ENCODE measurements at places on chromosomes 7 and 10.

GRCh38 chr10:102753718-102754117 lies 10.0 kb downstream of the WBP1L start:
- no peak for DNase-seq

DNA sequence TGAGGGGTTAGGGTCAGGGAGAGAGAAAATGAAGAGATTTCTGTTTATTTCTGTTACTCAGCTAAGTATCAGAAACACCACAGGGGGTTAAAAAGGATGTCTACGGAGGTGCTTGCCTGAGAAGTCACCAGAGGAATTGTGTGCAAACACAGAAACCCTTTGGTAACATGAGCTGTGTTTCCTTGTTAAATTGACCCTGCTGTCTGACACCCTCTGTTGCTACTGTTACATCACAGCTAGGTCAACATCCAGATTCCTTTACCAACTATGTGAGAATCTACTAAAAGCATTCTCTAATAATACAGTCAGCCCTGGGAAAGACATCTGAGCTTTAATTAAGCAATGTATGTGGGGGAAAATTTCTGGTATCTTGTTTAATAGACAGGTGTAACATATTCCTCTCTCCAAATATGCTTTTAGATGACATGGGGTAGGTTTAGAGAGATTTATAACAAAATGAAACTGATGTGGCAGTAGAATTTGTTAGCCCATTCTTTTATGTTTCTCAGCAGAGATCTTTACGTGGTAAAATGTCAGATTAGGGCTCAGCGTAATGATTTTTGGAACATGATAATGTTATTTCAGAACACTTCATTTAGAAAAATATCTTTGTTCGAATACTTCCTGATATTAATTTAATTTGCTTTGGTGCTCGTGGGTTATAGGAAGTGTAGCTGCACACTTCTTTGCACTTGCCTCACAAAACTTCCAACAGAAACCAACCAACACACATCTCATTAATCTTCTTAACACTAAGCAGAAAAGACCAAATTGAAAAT lies 168.0 kb upstream of the AHR start:
- DNase-seq, result no peak

- DNase-seq, result no peak
Measured at GRCh38 chr7:155844019-155844453, 31.8 kb upstream of the SHH start.

GRCh38 chr7:43276547-43276946 lies 164.1 kb downstream of the HECW1 start:
- no peak for DNase-seq

GRCh38 chr10:102085336-102085735 lies 20.2 kb downstream of the HPS6 start:
- no peak for DNase-seq

- DNase-seq, result no peak
Measured at GRCh38 chr7:33893377-33893776, 12.0 kb upstream of the BMPER start.

DNA sequence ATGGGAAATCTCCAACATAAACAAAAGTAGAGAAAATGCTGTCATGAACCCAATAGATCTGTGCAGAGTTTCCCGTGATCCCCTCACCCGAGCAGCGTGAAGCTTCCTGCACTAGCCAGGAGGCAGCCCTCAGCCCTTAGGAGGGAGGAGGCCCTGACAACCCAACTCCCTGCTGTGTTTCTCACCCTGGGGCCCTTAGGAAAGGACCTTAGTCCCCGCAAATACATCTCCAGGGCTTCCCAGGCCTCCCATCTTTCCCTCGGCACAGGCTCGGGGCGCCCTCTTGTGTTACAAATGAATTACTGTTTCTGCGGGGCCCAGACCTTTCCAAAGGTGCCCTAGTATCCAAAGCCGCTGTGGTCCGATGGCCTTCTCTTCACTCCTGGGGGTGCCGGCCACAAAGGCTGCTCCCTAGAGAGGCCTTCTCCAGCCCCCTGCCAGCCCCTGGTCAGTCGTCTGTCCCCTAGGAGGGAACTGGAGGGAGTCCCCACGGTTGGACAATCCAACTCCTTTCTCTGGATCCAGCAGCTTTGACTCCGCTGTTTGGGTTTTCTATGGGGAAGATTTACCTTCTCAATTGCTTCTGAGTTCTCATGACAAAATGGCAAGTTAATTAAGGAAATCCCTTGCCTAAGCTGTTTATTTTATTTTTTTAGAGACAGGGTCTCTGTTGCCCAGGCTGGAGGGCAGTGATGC lies 49.9 kb upstream of the SH2B2 start:
- DNase-seq, result peak; percentile 72

- no peak for DNase-seq
Measured at GRCh38 chr7:137801003-137801402, 45.8 kb downstream of the DGKI start.

GRCh38 chr10:19775296-19775695 lies 40.9 kb upstream of the PLXDC2 start:
- DNase-seq, result no peak

DNA sequence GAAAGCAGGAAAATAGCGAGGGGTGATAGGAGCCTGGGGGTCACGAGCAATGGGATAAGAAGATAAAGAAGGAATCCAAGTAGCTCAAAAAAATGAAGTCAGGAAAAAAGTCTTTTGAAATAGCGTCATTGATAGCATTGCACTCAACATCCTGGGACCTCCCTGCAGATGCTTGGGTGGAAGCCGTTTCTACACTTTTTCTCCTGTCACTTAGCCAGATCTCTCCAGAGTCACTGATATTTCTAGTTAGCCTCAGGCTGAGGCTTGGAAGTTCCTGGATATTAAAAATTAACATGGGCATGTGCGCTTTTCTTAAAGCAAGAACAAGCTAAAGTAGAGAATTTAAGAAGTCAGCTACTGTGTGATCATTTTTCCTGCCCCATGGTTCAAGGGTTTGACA lies 39.5 kb upstream of the CHST15 start:
- DNase-seq, result no peak

DNA sequence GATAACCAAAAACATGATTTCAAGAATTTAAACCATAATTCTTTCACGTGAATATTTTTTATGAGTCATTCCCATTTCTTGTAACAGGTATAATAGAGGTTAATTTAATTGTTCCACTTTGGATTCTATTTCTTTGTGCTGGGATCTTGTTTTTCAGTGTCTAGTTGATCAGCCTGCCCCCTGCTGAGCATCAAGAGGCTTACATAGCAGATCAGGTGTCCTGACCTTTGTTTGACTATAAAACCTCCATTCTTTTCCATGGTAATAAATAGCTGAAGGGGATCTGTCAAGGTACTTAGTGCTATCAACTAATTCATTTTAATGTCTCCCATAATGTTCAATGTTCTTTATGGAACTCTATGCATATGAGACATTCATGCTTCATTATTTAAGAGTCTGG lies 4.9 kb downstream of the COL17A1 start:
- no peak for DNase-seq

GRCh38 chr7:105245398-105246114 lies 143.2 kb downstream of the SRPK2 start:
- DNase-seq, result no peak

GRCh38 chr10:67934336-67934735 lies 49.9 kb downstream of the SIRT1 start:
- DNase-seq, result no peak

- DNase-seq, result no peak
Measured at GRCh38 chr7:107999779-108000560, 3.0 kb downstream of the LAMB1 start.

DNA sequence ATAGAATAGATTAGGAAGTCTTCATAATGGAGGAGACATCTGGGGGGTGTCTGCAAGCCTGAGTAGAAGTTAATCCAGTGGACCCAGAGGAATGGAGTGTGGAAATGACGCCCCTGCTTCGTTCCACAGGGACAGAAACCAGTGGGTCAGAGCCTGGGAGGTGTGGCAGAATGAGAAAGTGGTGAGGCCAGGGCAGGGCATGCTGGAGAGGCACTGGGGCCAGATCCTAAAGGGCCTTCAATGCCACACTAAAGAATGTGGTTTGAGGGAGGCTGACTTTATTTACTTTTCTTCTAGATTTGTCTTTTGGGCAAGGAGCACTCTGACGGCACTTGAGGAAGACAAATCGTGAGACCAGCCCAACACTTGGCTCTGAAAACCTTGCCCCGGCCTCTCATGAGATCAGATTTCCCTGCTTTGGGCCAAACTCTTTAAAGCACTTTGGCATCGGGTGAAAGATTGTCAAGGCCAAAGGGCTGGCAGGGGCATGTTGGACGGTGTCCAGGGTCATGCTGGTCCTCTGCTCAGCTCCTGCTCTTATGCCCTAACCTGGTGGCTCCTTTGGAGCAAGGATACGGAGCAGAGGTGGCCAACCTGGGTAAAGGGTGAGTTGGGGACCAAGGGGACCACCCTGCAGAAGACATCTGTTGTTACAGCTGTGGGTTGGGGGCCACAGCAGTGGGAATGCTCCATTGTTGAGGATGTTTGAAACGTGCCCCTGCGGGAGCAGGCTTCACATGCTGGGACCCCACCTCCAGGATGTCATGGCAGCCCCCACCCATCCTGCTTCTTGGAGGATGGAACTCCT lies 157.0 kb upstream of the ZMIZ1 start:
- DNase-seq, result peak; percentile 77

GRCh38 chr10:128386231-128386630 lies 260.0 kb upstream of the MKI67 start:
- DNase-seq, result no peak

GRCh38 chr7:1810961-1811849 lies 141.1 kb downstream of the ELFN1 start:
- DNase-seq, result no peak

GRCh38 chr10:6269953-6270867 lies 67.5 kb downstream of the PFKFB3 start:
- no peak for DNase-seq

- DNase-seq, result no peak
Measured at GRCh38 chr7:43760861-43761260, 2.4 kb downstream of the BLVRA start.

DNA sequence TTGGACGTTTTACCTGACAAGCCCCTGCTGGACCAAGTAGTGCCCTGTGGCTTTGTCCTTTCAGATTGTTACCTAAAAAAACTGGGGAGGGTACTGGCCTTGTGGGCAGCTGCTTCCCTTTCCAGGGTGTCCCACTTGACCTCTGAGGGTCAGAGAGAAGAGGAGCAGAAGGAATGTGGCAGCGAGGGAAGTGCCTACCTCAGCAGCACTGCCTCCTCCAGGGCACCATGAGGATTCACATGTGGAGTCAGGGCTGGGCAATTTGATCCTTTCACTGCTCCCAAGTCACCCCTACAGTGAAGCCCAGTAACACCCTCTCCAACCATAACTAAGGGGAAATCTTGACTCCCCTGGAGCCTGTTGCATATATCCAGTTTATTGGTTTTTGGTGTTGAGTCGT lies 64.6 kb downstream of the ITGB1 start:
- DNase-seq, result no peak

DNA sequence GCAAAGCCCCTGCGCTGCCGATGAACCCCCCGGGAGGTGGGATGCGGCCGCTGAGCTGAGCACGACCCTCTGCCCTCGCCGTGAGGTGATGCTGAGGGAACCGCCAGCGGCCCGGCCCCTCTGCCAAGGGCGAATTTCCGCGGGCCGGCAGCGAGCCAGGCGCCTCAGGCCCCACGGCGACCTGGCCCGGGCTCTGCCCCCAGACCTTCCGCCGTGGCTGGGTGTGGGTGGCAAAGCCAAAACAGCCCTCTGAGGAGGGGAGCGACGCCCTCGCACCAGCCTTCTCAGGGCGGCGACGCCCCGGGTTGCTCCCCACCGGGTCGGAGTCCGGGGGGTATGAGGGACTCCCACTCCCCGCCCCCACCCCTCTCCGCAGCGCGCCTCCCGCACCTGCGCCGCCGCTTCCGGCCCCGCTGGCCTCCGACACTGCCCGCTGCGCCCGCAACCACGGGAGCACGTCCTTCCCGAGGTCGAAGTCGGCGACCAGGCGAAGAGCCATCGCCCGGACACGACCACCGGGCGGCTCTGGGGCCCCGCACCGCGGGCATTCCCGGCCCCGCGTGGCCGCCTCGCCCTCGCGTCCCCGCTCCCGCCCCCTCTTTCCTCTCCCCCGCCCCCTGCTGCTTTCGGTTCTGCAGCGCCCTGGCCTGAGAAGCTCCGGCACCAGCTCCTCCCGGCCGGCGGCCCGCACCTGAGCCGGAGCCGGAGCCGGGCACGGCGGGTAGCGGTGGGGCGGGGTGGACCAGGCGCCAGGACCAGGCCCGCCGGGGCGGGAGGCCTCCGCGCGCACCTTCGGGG lies at the start of gene GSAP:
TSS of gene GSAP (minus strand) at position 527 of the 798 bp plus-strand sequence. CDS start at position 499, 28 bp downstream.
- peak; percentile 89 for DNase-seq

DNA sequence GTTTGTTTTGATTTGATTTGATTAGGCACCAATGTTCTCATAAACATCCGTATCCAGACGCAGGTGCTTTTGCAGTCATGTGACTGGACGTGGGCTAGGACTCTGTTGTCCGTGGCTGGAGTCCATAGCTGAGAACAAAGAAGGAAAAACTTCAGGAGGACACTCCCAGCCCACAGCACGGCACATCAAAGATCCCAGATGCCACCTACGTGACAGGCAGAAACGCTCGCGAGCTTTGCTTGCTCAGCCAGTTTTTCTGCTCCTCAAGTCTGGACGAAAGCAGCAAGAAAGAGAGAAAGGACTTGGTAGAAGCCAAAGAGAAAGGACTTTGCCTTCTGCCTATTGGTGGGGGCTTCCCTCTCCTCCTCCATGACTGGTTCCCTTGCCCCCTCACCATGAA lies 6.9 kb upstream of the ZKSCAN1 start:
- DNase-seq, result no peak

- no peak for DNase-seq
Measured at GRCh38 chr10:133004478-133004877, 62.1 kb upstream of the CFAP46 start.

DNA sequence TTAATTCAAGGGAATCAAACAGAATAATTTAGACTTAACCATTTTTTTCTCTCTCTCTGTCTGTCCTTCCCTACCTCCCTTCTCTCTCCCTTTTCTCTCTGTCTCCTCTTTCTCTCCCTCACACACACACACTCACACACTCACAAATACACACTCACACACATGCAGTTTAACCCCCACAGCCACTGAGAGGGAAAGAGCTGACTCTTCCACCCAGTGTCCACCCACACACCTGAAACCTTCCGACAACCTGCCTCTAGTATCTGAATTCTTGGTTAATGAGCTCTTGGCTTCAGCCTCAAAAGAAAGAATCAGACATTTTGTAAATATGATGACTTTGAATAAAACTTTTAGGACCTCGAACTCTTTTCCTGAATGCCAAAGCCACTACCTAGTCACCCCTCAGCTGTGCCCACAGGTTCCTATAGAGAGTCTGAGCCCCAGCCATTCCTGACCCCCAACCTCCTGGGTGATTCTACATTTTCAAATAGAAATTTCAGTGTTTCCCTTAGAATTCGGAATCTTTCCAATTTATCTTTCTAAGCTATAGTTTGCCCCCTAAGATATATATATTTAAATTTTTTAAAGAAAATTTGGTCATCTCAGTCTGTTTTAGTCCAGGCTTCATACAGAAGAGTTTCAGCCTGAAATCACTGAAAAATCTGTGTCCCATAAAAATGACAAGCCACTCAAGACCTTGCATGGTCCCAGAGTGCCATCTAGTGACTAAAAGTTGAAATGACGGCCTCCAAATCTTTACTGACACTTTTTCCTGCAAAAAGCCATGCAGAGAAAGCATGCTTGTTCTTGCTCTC lies 202.8 kb downstream of the IPMK start:
- no peak for DNase-seq

- DNase-seq, result no peak
Measured at GRCh38 chr10:110898391-110898790, 20.6 kb downstream of the BBIP1 start.

Data from right lobe of liver (tissue), 6 donors.